Foreskin fibroblast (primary cell): ENCODE measurements at places on chromosomes 4 and X.

DNA sequence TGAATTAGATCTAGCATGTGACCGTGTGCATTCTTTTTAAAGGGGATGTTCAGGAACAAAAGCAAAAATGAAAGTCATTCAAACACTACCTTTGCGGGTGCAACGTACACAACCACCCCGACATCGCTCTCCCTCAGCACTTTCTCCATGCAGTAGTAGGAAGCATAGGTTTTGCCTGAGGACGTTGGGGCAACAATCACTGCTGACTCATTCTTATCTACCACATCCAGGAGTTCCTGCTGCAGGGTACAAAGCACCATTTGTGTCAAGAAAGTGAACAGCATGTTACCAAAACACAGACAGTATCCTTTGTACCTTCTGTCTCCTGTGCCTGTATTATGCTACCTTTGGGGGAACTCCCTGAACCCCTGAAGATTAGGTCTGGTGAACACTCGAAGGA lies 58.6 kb downstream of the DDX60L start:
- peak; percentile 38 for DNase-seq

DNA sequence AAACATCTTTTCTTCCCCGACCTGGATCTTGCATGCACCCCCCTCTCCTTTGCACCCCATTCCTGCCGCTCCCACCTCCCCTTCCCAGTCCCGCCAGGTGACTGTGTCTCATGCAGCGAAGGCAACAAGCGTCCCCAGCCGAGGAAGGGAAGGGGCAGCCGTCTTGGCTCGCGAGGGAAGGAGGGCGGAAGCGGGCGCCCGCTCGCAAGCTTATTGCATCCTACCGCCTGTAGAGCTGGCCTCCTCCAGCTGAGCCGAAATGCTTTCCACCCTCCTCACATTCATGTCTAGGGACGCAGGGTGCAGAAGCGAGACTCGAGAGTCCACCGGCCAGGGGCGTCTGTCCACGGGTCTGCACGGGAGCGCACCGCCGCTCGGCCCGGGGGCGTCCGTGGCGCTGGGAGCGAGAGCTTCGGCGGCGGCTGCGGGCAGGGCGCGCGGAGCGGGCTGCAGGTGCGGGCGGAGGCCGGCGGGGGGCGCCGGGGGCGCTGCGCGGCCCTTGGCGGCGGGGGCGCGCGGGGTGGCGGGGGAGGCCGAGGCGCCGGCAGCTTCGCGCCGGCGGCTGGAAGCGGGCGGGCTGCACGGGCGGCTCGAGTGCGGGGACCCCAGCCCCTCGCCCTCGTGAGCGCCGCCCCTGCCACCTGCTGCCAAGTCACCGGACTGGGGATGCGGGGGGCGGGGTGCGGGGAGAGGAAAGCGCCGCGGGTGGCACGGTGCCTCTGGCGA lies at the start of gene KCNIP4:
KCNIP4 (minus strand) TSS at position 426 of the 726 bp plus-strand sequence.
- DNase-seq, result peak; percentile 5

GRCh38 chrX:71909956-71910355 lies 689 bp upstream of the NHSL2 start:
- no peak for DNase-seq

GRCh38 chrX:139596068-139596467 lies 65.5 kb downstream of the F9 start:
- no peak for DNase-seq

DNA sequence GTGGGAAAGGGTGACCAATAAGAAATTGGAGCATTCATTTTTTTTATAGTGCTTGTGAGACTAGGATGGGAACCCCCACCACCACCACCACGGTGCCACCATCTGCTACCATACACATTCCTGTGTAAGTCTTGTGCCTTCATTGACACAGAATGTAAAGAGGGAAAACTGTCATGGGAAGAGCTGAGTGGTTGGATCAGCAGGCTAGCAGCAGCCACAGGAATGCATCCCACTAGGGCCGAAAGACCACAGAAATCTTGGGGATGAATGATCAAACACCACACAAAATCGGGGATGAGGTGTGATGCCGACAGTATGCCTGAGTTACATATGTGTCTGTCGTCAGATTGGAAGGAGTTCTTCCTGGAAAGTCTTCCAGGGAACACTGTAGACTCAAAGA lies 69.2 kb downstream of the SRPX start:
- no peak for DNase-seq

DNA sequence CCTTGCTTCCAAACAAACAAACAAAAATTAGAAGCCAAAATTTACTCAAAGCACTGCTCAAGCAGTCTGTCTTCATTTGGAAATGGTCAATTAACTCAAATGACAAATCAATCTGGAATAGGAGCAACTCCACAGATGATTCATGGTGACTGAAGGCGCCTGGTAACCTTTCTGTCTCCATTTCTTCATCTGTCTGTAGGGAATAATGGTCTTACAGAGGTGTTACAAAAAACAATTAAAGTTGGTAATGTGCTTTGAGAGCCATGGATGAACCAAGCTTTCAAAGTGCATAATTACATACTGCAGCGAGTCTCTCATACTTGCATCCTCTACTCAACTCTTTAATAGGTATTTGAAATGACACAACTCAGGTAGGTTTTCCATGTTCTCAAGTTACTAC lies 38.3 kb upstream of the STAG2 start:
- DNase-seq, result no peak

- no peak for DNase-seq
These were observed 1502.1 kb upstream of the ADGRL3 start for GRCh38 chr4:59698041-59698440.

DNA sequence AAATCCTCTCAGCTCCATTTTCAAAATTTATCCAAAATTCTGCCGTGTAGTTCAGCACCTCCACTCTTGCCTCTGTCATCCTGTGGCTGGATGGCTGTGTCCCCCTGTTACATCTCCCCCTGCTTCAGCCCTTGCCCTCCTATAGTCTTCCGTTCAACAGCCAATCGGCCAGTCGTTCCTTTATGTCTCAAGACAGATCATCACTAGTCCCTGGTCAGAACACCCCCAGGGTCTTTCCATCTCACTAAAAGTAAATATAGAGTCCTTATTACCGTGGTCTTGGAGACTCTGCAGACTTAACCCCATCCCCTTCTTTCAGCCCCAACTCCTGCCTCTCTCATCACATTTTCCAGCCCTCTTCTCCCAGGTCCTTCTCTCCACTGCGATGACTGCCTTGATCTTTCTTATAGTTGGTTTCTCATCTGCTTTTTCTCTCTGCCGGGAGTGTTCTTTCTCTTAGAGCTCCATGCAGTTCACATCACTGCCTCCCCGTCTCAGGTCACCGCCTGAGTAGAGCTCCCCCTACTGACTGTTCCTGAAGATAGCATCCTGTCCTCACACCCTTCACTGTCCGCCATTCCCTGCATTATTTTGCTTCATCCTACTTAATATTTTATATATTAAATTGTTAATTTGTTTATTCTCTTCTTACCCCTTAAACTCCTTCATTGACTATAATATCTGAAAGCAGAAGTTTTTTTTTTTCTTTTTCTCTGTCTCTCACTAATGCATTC lies 736.9 kb upstream of the MAGEB2 start:
- DNase-seq, result peak; percentile 41

DNA sequence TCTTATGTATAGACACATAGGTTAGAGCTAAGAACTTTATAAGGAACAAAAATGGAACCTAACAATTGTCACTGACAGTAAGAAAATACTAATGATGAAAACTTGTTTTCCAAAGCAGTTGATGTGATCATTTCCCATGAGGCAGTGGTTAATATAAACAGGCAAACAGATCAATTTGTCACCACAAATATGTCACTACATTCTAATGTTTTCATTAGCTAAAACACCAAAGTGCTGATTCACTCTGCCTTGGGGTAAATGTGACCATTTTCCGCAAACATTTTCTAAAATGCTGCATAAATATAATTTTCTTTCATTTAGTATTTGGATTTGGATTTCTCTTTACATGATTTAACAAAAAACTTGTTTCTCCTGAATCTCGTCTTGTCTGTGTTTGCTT lies 408.9 kb upstream of the CTSO start:
- DNase-seq, result peak; percentile 46
